ELF-1 (cell line): ENCODE measurements at places on chromosomes 4 and X.

- DNase-seq = no peak
Observed at GRCh38 chr4:152485726-152486276, 50.1 kb downstream of the FBXW7 start.

DNA sequence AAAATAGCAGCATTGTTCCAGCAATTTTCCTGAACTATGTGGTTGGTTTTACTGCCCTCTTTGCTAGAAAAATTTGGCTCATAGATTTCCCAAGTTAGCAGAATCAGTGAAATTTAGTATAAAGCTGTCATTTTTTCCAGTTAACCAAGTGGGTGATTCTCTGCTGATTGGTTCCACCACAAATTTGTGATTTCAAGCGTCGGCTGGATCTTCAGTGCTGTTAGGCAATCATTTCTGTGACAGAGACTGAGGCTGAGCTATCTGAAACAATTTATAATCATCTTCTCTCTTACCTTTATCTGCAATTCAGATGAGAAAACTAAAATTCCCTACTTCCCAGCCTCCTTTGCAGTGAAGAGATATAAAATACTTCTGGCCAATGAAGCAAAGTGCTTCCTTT is 68.6 kb upstream of the OTUD4 start:
- no peak for DNase-seq

GRCh38 chr4:153962311-153963039 is 173.6 kb upstream of the SFRP2 start:
- no peak for DNase-seq

- no peak for DNase-seq
Observed at GRCh38 chr4:15024386-15024785, 22.1 kb downstream of the CPEB2 start.

DNA sequence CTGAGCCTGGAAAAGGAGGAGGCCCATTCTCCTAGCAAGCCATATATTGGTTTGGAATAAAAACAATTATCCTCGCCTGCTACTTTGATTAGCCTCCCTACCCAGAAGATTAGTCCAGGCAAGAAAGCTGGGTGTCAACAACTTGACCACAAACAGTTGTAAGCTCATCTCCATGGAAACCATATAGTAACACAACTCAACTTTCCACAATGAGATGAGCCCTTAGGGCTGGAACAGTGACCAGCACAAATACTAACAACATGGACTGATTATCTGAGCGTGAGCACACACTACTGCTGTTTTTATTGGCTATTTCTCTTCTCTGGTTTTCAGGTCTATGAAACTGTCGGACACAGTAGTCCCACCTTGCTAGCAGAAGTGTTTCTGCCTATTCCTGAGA is 80.8 kb downstream of the CC2D2A start:
- no peak for DNase-seq

GRCh38 chr4:106502106-106502699 is 133.6 kb upstream of the GIMD1 start:
- DNase-seq = peak; percentile 69

DNA sequence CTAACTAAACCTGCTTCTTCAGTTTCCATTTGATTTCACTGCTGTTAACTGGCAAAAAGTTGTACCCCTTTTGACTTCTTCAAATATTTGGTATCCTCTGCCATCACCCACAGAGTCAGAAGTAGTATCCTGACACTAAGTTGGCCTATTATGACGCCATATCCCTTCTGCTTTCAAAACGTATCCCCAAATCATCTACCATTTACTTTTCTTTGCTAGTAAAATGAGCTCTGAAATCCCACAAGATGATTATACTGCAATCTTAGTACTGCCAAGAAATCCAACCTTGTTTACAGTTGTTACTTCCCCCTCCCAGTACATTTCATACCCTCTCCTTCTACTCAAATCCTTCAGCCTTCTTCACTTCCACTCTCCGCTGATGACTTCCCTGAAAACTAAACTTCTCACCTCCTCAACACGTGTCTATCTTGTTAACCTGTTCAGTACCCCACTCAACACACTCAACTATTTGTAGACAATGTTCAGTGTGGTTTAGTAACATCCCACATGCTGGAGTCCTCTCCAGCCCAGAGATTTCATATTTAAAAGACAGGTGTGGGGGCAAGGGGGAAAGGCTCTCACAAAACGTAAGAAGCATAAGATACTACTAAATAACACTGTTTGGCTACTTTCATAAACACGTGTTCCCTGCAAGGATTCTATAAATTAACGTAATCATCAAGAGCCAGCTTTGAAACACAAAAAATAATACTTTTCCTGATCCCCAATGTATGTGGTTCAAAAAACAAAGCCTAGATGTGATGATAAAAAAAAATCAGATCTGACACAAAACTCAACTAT is 1.3 kb downstream of the NAF1 start:
- no peak for DNase-seq

DNA sequence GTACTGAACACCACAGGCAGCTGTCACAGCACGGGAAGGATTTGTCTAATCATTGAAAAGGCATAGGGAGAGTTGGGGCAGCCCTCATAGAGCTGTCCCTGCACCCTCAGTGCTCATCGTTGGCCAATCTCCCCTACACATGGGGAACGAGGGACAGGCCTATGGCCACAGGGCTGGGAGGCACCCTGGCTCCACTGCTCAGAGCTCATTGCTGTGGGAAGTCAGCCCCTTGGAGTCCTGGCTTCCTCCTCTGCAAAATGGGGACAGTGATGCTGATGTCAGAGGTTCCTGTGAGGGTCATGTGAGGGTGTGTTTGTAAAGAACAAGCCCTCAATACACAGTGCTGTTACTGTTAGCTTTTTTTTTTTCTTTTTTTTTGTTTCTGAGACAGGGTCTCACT is 19.3 kb upstream of the HTRA3 start:
- no peak for DNase-seq

GRCh38 chrX:38656350-38656915 is 95.1 kb downstream of the TSPAN7 start:
- no peak for DNase-seq

- peak; percentile 15 for DNase-seq
Observed at GRCh38 chrX:70754169-70754848, 154.2 kb downstream of the TEX11 start.

- DNase-seq = peak; percentile 47
Observed at GRCh38 chr4:56861360-56861759, 39.9 kb upstream of the SPINK2 start.

GRCh38 chrX:154368630-154369448 is 5.6 kb downstream of the FLNA start:
- peak; percentile 90 for DNase-seq

- peak; percentile 59 for DNase-seq
Observed at GRCh38 chr4:150079081-150079581, 886 bp downstream of the DCLK2 start.

- DNase-seq = peak; percentile 50
Observed at GRCh38 chr4:1290165-1290977, 680 bp downstream of the MAEA start.

DNA sequence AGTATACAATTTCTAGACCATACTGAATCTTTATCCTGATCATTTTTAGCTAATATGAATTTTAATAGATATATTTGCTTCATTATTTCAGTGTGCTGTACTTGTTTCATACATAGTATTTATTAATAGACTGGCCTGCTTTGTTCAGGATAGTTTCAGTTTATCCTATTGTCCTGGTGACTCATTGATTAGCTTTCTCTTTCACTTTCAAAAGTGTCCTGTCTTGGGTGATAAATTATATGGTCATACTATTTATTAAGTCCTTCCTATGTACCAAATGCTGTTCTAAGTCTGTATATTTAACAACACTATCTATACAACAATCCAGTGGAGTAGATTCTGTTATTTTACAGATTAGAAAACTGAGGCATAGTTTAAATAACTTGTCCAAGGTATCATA is 153.8 kb upstream of the RAPGEF2 start:
- no peak for DNase-seq

DNA sequence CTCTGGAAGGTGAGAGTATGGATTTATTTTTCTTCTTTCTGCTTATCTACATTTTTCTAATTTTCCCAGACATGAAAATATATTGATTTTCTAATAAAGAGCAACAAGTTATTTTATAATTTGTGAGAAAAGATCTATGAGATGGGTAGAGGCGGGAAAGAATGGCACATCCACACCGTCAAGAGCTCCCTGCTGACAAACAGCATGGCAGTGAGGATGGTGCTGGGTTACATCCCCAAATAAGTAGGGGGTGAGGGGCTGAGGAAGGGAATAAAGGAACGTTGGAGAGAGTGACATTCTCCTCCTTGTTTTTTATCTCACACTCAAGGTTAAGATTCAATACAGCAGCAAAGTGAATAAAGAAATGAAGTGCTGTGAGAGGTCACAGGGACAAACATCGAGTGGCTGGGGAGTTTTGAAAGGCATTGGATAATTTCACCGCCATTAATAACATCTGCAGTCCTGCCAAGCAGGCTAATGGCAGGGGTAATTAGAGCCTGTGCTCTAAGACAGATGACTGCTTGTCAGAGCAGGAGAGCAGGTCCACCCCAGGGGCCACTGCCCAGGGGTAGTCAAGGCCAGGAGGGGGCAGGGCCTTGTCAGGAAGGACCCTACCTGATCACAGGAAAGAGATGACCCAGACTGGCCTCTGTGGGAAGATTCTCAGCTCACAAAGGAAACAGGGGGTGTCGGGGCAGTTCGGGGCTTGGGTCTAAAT is 323.8 kb downstream of the FBXW7 start:
- peak; percentile 52 for DNase-seq

DNA sequence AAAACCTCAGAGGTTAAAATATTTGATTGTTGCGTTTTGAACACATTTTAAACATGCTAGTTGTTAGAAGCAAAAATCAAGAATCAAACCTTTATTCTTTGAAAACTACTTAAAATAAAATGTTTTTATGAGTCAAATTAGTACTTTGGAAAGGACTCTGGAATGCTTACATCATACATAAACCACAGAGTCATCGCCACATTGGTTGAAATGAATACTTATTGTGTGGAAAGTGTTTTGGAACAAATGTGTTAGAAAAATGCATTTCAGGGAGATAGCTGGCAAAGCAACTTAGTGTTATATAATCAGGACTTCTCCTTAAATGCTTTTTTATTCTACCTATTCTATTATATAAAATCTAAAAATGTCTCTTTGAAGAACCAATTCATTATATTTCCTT is 49.4 kb upstream of the CAMK2D start:
- no peak for DNase-seq

GRCh38 chr4:34643476-34643875 is 1600.8 kb downstream of the ARAP2 start:
- no peak for DNase-seq

GRCh38 chr4:70326052-70326451 is 8.7 kb upstream of the CABS1 start:
- DNase-seq = no peak

- DNase-seq = no peak
Observed at GRCh38 chrX:72062916-72063315, 68.8 kb downstream of the RTL5 start.

DNA sequence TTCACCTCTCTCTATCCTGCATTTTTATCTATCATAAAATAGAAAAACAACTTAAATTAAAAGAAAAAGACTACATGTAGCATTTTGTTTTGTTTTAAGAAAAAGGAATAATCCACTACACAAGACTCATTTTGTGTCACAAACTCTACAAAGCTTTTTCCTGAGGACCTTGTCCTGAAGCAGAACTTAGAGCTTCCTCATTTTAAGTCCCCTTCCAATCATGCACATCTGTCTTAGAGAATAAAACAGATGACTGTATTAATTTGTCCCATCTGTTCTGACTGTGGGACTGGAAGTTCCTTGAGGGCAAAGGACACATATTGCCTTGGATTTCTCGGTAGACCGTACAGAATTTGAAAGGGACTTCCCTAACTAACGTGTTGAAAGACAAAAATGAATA is 218.5 kb downstream of the COL25A1 start:
- DNase-seq = no peak

GRCh38 chrX:134676436-134676835 is 18.2 kb upstream of the PLAC1 start:
- DNase-seq = peak; percentile 27

- DNase-seq = no peak
Observed at GRCh38 chr4:189845145-189845846, 95.4 kb upstream of the FRG1 start.

GRCh38 chr4:174352061-174352819 is 68.5 kb downstream of the CEP44 start:
- DNase-seq = no peak

- DNase-seq = peak; percentile 69
Observed at GRCh38 chrX:74383611-74384010, 37.7 kb upstream of the SLC16A2 start.

DNA sequence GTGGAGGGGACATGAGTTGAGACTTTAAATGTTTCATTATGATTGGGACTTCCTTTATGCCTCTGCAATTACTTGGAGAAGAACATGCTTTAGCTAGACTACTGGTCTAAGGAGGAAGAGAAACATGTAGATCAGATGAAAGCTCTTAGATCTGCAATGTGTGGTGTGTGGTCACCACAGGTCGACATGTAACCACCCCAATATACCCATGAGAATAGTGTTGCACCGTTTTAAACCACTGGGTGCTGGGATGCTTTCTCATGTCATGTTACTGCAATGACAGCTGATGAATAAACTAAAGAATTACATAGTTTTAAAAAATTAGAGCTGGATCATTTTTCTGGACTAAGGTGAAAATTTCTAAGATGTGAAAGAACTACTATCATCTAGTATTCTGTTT is 1039.7 kb downstream of the RAPGEF2 start:
- no peak for DNase-seq

- no peak for DNase-seq
Observed at GRCh38 chr4:180650273-180650672, 1592.9 kb upstream of the TENM3 start.

- DNase-seq = no peak
Observed at GRCh38 chr4:59612235-59612634, 1587.9 kb upstream of the ADGRL3 start.

- no peak for DNase-seq
Observed at GRCh38 chr4:39295784-39296183, 70.4 kb downstream of the RFC1 start.

GRCh38 chrX:132004728-132005127 is 18.4 kb upstream of the STK26 start:
- DNase-seq = peak; percentile 33

DNA sequence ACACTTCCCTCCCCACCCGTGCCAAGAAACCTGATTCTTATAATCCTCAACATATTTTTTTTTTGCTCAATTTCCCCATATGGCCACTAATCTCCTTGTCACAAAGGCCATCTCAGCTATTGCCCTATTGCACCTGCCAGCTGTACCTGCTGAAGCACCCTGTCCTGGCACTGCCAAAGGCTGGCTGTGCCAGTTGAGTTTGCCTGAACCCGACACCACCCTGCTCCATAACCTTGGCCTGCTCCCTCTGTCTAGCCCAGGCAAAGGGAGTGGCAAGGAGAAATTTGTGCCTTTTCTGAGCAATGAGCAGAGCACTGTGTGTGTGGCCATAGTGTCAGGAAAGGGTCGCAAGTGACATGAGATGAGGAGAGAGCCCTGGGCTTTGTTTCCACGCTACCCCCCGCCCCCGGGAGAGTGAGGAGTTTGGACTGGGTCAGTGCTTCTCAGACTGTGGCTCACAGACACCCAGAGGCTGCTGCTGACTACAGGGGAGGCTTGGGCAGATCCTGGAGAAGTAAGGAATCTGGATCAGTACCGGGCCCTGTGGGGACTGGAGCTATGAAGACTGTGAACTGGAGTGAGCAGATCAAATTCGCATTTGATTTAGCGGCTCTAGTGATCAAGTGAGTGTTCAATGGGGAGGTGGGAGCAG is 42.2 kb upstream of the HMGB3 start:
- no peak for DNase-seq

- DNase-seq = peak; percentile 70
Observed at GRCh38 chrX:14095702-14096101, 66.0 kb upstream of the GEMIN8 start.

GRCh38 chr4:76883147-76883546 is 14.8 kb downstream of the SOWAHB start:
- DNase-seq = no peak

GRCh38 chr4:8838961-8839431 is 32.6 kb downstream of the HMX1 start:
- peak; percentile 3 for DNase-seq
